Lung microvascular endothelial cell (primary cell): ENCODE measurements at places on chromosomes 6 and 20. TPM values are rescaled to one million over a fixed set of nuclear protein-coding genes. Genes with fewer than 3 reads are reported as not detected.

The TLDC2 gene
- total RNA-seq: under 0.01 TPM in 1 of 2 replicates, not detected in the other

DNA sequence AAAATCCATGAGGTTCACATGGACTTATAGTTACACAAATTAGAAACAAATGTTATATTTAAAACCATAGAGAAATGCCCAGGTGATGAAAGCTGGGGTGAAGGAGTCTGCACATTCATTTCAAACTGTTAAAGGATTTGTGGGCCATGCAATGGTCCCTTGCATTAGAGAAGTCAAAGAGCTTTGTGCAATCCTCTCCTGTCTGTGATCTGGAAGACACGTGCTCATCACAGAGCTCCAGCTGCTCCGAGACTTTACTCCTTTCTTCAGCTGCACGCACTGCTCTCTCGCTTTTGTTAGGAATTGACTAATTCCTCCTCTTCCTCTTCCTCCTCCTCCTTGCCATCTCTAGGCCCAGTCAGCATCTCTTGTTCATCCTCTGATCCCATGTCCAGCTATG, 4.1 kb upstream of the AIF1 start:
- no peak for DNase-seq

DNA sequence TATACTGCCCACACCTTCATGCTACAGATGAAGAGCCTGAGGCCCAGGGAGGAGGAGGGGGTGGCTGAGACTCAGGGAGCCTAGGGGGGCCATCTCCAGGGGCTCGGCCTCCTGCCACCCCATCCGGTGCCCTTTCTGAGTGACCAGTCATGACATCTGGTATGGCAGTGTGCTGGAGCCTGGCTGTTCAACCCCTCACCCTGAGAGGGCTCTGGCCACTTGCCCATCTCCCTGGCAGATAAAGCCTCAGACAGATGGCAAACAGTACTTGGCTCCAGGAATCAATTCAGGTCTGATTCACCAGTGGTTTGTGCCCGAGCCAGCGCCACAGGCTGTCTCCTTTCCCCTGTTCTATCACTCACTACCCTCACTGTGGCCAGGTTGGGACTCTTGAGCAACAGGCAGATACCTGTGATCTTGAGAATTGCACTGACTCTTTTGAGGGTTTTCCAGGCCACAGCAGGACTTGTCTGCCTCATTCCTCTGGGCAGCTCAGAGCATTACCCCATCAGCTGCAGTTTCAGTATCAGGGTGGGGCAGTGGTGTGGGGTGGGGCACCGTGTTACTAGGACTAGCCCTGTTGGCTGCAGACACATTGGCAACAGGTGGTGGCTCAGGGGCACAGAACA, 22.8 kb downstream of the SRSF3 start:
- DNase-seq: peak; percentile 20

The PLAGL1 gene
- total RNA-seq: 2.4 and 5.7 TPM in 2 replicates

GRCh38 chr6:127058027-127058426, 60.4 kb upstream of the RSPO3 start:
- peak; percentile 53 for DNase-seq
